Dorsolateral prefrontal cortex (tissue), 122 donors: ENCODE measurements at places on chromosomes 1 and 21. TPM values are rescaled to one million over a fixed set of nuclear protein-coding genes. Genes with fewer than 3 reads are reported as not detected.

Gene PLCH2
- total RNA-seq, result 21.9 TPM

Gene AZIN2
- 67.3 TPM for total RNA-seq

Gene S100A14
- not detected for total RNA-seq

Gene HCN3
- 13.4 TPM for total RNA-seq

Gene UQCRHL
- total RNA-seq, result 4.7 TPM

Gene PMF1
- 25.6 TPM for total RNA-seq

Gene EXOSC10
- total RNA-seq, result 76.5 TPM

Gene ETNK2
- total RNA-seq, result 16.7 TPM

Gene IGSF9
- 0.13 TPM for total RNA-seq

Gene HHIPL2
- not detected for total RNA-seq

Gene GPR25
- total RNA-seq, result not detected

Gene C1QB
- 68.2 TPM for total RNA-seq

Gene CDC14A
- 10.6 TPM for total RNA-seq

Gene C4BPB
- not detected for total RNA-seq

Gene CFHR5
- not detected for total RNA-seq

Gene LCE1A
- total RNA-seq, result not detected

Gene PDZK1
- 0.54 TPM for total RNA-seq

Gene CCDC27
- total RNA-seq, result not detected

Gene TCHH
- total RNA-seq, result 0.55 TPM

Gene SV2A
- total RNA-seq, result 211 TPM

Gene HMCN1
- total RNA-seq, result 0.85 TPM

Gene CD53
- 11.7 TPM for total RNA-seq

Gene FCGR1A
- 26.0 TPM for total RNA-seq

Gene MPZ
- total RNA-seq, result 4.3 TPM

Gene REG4
- total RNA-seq, result not detected

Gene KISS1
- not detected for total RNA-seq

Gene DCST1
- not detected for total RNA-seq

Gene NTMT2
- not detected for total RNA-seq

Gene CAPN8
- total RNA-seq, result 1.5 TPM

Gene TFAP2E
- 13.5 TPM for total RNA-seq

Gene RAP1GAP
- total RNA-seq, result 212 TPM

Gene LCE1E
- not detected for total RNA-seq

Gene HES2
- total RNA-seq, result not detected

Gene NEK2
- 0.28 TPM for total RNA-seq

Gene HNRNPU
- 278 TPM for total RNA-seq

Gene LCE2C
- not detected for total RNA-seq

Gene ANKRD65
- total RNA-seq, result 23.3 TPM

Gene CDK18
- 126 TPM for total RNA-seq

Gene FBLIM1
- total RNA-seq, result 31.6 TPM

Gene HTR6
- 3.8 TPM for total RNA-seq

Gene RNF223
- not detected for total RNA-seq

Gene KRTAP20-4
- total RNA-seq, result not detected

Gene GPR61
- 17.7 TPM for total RNA-seq

Gene DNAJC28
- 9.4 TPM for total RNA-seq

Gene SPEN
- 83.8 TPM for total RNA-seq

Gene FAM72D
- total RNA-seq, result not detected

Gene LCE3E
- not detected for total RNA-seq

Gene SPRR2A
- not detected for total RNA-seq

Gene OLFML2B
- total RNA-seq, result 7.6 TPM

Gene VWA5B1
- total RNA-seq, result not detected

Gene VASH2
- total RNA-seq, result 4.9 TPM

Gene FCRLB
- 3.2 TPM for total RNA-seq

Gene TBX19
- total RNA-seq, result 1.2 TPM

Gene CHIA
- total RNA-seq, result not detected

Gene SPRR4
- not detected for total RNA-seq

Gene HSF2BP
- total RNA-seq, result 1.8 TPM

Gene PRR9
- not detected for total RNA-seq

Gene OR2M3
- total RNA-seq, result 0.54 TPM

Gene TMEM82
- total RNA-seq, result not detected

Gene GREM2
- 9.4 TPM for total RNA-seq
